T-cell (primary cell): ENCODE measurements at places on chromosomes 6 and 20.

DNA sequence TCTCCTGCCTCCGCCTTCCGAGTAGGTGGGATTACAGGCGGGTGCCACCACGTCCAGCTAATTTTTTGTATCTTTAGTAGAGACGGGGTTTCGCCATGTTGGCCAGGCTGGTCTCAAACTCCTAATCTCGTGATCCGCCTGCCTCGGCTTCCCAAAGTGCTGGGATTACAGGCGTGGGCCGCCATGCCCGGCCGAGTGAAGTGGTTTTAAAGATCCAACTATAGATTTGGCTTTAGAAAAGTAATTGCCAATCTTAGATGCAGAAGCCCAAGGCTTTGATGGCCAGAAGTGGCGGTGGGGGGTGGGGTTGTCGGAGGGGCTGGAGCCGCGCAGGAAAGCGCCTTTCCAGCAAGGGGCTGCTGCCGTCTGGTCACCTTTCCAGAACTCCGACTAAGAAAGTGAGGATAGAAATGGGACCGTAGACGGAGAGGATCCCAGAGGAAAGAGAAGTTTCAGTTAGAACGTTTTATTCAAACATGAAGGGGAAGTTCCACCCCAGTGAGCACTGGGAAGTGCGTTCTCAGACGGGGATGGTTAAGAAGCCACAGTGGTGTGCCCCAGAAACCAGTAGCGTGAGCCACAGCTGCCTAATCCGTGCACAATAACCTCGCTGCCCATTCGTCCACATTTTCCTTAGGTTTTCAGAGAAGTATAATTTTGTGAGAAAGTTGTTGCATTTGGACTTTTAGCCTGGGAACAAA is 69.7 kb downstream of the DLL1 start:
- no peak for DNase-seq

DNA sequence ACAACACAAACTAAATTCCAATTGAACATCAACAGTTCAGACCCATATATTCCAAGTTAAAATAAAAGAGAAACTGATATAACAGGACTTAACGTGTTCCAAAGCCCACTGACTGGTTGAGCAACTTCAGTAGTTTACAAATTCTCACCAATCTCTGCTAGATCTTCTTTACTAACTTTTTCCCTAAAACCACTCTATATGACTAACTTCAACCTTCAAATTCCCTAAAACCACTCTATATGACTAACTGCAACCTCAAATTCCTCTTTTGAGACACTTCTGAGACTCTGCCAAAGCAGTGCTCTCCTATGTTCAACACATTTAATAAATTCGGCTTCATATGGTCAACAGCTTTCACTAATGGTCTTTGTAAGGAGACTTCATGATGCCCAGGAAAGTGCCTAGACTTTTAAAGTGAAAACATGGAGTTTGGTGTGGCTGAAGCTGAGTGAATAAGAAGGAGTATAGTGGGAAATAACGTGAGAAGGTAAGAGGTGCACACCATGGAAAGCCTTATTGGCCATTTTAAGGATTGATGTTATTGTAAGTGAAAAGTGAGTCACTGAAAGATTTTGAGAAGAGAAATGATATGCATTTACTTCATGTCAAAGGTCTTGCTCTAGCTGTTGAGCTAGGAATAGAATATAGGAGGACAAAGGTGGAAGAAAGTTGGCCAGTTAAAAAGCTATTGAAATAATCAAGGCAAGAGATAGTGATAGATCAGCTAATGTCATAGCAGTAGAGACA is 134.0 kb upstream of the HCRTR2 start:
- DNase-seq = no peak

DNA sequence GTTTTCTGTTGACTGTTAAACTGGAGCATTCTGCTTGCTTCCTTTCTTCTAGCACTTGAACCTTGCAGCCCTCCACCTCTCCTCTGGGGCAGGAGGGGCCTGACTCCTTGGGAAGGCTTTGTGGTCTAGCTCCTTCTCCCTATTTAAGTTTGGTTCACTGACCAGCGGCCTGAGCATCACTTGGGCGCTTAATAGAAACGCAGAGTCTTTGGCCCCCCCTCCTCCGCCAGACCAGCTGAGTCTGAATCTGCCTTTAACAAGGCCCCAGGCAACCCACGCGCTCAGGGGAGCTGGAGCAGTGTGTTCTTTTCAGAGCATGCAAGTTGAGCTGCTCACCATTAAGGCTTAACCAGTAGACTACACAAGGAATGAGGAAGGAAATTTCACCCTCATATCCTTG is 225.7 kb downstream of the NRN1 start:
- DNase-seq = no peak

GRCh38 chr20:21921251-21921650 is 215.8 kb downstream of the PAX1 start:
- DNase-seq = no peak

DNA sequence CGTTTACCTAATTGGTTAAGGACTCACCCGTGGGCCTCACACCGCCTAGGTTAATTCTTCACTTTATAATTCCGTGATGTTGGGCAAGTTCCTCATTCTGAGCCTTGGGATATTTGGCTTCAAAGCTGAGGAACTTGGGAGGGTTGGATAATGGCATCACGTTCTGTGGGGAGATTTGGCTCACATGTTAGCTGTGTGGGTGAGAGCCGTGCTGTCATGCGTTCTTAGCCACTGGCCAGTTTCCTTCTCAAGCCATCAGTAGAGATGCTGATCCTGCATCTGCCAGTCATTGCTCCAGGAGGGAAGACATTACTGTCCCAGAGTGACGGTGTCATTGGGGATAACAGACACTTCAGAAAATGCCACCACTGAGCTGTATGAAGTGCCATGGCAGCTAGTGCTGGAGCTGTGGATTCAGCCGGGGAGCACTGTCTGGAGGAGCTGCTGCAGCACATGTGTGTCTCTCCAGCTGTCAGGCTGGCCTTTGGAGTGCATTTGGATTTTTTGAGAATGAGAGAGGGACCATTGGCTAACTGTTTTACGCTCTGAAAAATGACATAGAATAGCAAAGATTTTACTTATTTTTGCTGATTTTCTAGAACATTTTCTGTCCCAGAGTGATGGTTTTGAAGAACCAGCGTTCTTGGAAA is 16.5 kb downstream of the IGF2R start:
- DNase-seq = no peak
